Stimulated activated CD4-positive, alpha-beta T cell treated with anti-CD3 and anti-CD28 coated beads, Interleukin-2, amount 100 ng/mL, for 48 hours (primary cell): ENCODE measurements at places on chromosomes 2 and 18.

GRCh38 chr2:37875403-37875906 lies 49.6 kb upstream of the RMDN2 start:
- no peak for DNase-seq

- DNase-seq, result no peak
Observed at GRCh38 chr2:222193328-222193983, 105.3 kb downstream of the PAX3 start.

DNA sequence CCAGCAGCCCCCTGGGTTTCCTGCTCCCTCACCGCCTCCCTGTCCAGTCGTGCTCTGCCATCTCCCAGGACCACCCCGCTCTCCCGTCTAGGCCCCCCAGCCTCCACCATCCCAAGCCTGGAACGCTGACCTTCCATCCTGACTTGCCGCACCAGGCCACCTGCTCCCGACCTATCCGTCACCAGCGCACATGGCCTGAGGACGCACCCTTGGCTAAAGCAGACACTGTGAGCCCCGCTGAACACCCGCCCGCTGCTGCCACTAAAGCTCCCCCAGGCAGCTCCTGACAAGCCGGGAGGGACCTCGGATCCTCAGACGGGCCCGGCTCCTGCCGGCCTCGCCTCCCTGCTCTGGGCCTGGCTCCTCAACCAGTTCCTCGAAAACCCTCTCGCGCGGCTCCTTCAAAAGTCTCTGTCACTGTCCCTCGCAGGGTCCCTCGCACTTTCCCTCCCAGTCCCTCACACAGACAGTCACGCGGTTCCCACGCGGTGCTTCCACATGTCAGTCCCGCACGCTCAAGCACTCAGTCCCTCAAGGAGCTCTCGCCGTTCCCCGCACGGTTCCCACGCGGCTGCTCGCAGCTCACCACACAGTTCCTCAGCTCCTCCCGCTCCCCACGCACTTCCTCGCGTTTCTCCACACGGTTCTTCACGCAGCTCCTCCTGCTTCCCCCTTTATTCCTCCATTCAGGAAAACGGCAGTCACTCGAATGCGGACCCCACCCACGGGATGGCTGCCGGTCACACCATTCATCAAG lies 42.4 kb downstream of the KIF1A start:
- DNase-seq, result no peak

- no peak for DNase-seq
Observed at GRCh38 chr18:24658302-24658701, 197.9 kb downstream of the HRH4 start.

DNA sequence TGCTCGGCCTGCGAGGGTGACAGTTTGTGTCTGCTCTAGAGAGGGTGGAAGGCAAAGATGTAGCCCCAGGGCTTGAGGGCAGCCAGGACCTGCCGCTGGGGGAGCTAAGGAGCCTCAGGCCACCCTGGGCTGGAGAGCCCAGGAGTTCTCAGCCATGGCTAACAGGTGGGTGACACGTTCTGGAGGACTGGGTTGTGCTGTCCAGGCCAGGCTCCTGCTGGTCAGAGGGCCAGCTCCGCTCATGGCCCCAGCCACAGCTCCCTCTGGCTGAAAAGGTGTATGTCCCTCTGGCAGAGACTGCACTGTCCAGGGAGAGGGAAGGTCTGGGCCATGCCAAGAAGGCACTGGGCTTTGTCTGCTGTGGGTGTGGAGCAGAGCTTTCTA lies 19.2 kb downstream of the TMEM185B start:
- DNase-seq, result no peak

GRCh38 chr18:52678034-52678433 lies 338.0 kb downstream of the DCC start:
- no peak for DNase-seq

- no peak for DNase-seq
Observed at GRCh38 chr2:211228559-211228958, 672.2 kb downstream of the CPS1 start.

DNA sequence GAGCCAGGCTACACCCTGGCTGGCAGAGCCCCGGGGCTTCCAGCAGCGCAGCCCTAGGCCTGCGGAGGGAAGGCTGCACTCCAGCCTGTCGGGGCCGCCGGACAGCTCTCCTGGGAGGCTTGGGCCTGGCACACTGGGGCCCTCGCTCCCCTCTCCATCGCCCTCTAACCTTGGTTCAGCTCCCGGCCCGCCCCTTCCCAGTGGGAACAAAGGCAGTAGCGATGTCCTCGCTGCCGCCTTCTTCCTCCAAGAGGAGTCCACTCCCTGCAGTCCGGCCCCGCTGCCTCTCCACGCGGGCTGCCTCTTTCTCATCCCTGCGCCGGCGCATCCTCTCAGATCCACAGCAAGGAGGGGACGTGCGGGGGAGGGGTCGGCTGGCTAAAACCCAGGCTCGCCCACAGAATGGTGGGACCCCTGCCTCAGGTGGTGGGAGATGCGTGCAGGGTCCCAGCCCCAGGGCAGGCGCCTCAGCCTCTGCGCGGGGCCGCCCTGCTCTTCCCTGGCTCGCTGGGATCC lies 138.1 kb downstream of the TWIST2 start:
- no peak for DNase-seq
